Stimulated activated naive B cell treated with anti-CD40 and anti-IgM and Interleukin-4, amounts not matched to agents 10 μg/mL and 1 μg/mL and 100 μg/mL, for 72 hours (primary cell): ENCODE measurements at places on chromosomes 2 and 18.

GRCh38 chr18:68426731-68427315 lies 288.1 kb downstream of the TMX3 start:
- DNase-seq, result no peak

GRCh38 chr18:35581546-35581897 lies at the start of gene GALNT1:
TSS of gene GALNT1 (plus strand) at chr18:35581740. CDS start at chr18:35654663, 72,923 bp downstream.
- no peak for DNase-seq

GRCh38 chr18:475202-476031 lies 25.1 kb downstream of the COLEC12 start:
- no peak for DNase-seq

DNA sequence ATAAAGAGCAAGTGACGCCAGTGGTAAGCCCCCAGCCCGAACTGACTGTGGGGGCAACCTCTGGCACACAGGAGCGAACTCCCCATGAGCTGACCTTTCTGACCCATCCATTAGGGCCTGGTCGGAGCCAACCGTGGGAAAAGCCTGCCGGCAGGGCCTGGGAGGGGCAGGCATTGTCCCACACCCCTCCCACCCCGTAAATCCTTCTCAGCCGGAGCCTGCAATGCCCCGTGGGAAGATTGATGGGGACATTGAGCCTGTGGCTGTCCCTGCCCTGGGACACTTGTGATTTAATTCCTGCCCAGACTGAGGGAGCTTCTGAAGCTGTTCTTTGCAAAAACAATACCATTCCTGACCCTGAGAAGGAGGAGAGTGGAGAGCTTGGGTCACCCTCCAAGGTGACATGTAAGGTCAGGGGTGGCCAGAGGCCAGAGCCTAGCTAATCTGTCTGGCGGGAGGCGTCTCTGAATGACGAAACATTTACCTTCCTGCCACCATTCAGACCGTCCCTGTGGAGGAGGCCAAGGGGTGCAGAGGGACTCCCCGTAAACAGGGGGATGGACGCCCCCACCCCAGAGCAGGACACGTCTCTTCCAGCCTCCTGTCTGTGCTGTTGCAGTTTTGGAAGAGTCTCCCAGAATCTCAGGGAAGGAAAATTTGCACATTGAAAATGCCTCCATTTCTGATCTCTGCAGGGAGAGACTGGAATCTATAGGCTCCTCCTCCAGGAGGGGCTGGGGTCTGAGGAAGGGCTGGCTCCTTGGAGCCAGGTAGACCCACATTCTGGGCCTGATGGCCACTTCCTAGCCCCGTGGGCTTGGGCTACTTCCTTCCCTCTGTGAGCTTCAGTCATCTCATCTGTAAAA lies 51.2 kb upstream of the HS6ST1 start:
- DNase-seq, result no peak

- no peak for DNase-seq
These were observed 2.0 kb downstream of the CDC42EP3 start for GRCh38 chr2:37669446-37669845.

DNA sequence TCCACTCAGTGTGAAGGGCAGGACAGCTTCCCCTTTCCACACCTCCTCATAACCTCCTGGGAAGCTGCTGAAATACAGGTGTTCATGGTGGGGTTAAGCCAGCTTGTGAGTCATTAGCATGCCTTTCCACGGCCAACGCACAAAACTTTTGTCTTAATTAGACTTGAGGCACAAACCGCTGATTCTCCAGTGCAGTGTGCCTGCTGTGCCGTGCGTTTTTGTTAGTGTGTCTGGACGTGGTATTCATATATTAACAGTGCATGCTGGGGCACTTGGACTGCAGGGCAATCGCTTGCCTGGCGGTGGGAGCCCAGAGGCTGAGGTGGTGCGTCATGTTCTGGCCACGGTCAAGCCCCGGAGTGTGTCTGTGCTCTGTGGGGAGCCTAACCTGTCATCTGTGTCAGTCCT lies 156.2 kb downstream of the SH3RF3 start:
- no peak for DNase-seq

- DNase-seq, result no peak
These were observed 239.3 kb downstream of the ERBB4 start for GRCh38 chr2:212299333-212299732.

DNA sequence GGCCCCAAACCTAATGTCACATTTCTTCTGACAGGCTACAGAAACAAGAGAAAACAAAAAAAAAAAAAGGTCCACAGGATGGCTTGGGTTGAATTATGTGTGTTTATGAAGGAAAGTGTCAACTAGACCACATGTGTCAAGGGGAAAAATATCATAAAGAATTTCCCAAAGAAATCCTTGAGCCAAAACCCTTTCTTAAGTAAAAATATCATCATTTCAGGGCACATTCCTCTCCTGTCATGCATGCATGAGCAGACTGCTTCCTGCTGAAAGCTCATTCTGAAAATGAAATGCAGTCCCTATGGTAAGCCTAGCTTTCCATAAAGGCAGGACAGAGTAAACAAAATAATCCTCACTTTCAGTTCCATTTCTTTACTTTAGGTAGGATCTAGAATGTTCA lies 85.7 kb upstream of the RBBP8 start:
- no peak for DNase-seq

DNA sequence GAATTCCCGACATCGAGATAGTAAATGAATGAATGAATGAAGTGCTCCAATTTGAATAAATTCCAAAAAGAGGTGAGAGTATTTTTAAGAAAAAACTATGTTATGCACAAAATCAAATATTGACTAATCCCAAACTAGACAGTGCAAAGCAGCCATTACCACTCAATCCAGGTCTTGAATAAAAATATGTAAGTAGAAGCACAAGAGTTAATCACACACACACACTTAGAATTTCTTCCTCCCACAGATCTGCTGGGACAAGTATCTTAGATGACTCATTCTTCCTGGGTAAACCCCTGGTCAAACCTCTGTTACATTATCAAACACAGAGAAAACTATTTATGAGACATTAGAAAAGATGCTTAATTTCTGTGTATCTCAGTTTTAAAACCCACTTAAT lies 102.0 kb downstream of the PLA2R1 start:
- DNase-seq, result no peak

DNA sequence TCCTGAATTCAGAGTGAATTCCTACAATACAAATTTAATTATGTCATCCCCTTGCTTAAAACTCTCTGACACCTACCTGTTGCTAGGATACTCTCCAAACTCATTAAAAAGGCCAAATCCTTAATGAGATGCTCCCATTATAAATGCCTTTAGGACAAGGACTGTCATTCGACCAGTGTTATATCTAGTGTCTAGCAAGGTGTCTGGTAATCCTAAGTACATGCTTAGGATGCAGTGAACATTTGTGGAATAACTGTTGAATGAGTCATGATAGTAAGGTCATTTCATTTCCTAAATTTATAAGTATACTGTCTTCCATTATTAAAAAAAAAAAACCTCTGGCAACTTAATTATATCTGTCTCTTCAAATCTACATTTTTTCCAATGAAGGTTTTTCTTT lies 588.9 kb upstream of the NRXN1 start:
- DNase-seq, result no peak
